ENCODE measurements at places on chromosomes 1 and 21. TPM values are rescaled to one million over a fixed set of nuclear protein-coding genes. Genes with fewer than 3 reads are reported as not detected.

BTG2 gene
- 19.0 TPM for total RNA-seq

- DNase-seq = no peak
These were observed 141.3 kb downstream of the TSEN15 start for GRCh38 chr1:184192796-184193195.

GRCh38 chr1:230270185-230270558, 156.0 kb downstream of the PGBD5 start:
- no peak for DNase-seq

GRCh38 chr21:33196941-33197374, 32.8 kb upstream of the IFNAR2 start:
- DNase-seq = peak; percentile 54

SYT11 gene
- 14.5 TPM for total RNA-seq

- no peak for DNase-seq
These were observed 110.0 kb upstream of the GUCA2B start for GRCh38 chr1:42043182-42043581.

TFF2 gene
- not detected for total RNA-seq

DNA sequence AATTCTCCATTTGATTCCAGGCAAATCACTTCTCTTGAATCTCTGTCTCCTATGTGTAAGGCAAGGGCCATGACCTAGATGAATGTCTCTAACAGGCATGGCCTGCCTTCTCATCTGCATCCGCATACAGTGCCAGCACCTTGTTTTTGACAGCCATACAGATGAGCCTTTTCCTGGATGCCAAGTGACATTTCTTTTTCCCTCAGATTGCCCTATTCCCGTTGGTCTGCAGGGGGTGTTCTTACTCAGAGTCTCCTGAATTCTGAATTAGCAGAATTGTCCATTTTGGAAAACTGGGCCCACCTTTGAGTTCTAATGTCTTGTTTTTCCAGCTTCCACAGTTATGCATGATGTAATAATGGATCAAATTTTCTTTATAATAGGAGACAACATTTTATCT, 88.0 kb upstream of the ADAR start:
- DNase-seq = no peak

- DNase-seq = no peak
These were observed 6.8 kb upstream of the OTUD7B start for GRCh38 chr1:150017206-150017750.

Measured in LHCN-M2 (cell line).